Stimulated activated CD4-positive, alpha-beta T cell treated with anti-CD3 and anti-CD28 coated beads, Interleukin-1b, Interleukin-23, amount 100 ng/mL, for 1 hour (primary cell): ENCODE measurements at places on chromosomes 13 and 19.

DNA sequence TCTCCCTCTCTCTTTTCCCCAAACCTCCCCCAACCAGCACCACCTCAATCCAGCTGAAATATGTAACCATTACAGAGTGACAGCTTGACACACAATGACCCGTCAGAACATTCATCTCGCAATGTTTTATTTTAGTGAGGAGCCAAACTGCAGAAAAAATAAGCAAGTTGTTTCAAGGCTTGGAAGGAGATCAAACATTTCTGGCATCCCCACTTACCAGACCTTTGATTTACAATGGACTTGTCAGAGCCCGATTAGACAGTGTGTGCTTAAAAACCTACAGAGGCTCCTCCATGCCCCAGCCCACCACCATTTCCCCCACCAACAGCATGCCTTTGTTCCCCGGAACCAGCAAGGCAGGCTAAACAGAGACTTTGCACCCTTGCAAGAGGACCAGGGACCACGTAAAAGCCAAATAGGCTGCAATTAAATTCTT lies 382.8 kb upstream of the ZNF507 start:
- no peak for DNase-seq

DNA sequence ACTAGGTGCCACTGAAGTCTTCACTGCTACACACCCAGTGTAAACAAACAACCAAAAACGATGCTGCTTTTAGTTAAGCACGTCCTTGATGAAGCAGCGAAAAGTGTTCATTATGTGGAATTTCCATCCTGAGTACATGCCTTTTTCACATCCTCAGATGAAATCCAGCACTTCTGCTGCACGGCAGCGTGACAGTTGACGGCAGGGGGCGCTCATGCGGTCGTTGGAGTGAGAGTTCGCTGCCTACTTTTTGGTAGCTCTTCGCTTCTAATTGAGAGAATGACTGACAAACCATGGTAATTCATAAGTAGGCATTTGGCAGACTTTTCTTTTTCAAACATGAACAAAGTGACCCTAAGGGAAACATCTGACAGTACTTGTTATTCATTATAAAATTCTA lies 1124.9 kb downstream of the EFNB2 start:
- DNase-seq = no peak

DNA sequence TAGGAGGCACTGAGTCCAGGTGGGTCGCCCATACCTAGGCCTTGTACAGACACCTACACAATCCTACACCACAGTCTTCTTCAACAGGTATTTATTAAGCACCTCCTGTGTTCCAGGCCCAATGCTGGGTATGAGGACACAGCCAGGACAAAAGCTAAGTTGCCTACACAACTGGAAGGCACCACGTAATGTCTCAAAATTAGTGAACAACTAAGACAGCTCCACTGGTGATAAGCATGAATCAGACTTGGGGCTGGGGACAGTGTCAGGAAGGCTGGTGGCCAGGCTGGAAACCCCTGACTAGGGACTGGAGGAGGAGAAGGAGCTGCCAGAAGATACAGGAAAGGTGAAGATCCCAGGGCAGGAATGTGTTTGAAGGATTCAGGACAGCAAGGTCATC lies 2.4 kb downstream of the SMIM24 start:
- no peak for DNase-seq

DNA sequence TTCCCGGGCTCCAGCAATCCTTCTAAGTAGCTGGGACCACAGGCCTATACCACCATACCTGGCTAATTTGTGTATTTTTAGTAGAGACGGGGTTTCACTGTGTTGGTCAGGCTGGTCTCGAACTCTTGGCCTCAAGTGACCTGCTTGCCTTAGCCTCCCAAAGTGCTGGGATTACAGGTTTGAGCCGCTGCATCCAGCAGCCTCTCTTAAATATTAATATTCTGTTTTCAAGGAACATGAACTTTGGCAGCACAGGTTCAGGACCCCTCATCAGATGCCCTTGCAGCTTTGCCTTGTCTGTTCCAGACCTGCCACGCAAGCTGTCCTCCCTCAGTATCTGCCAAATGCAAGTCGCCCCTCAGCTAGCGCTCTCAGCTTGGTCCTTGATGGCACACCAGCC lies 166.8 kb downstream of the KCTD15 start:
- DNase-seq = no peak

GRCh38 chr13:107576430-107576829 lies 638.9 kb downstream of the LIG4 start:
- no peak for DNase-seq

- DNase-seq = no peak
Observed at GRCh38 chr13:49586717-49587116, 1.4 kb upstream of the RCBTB1 start.

- DNase-seq = no peak
Observed at GRCh38 chr13:79483086-79483706, 2.2 kb downstream of the NDFIP2 start.

DNA sequence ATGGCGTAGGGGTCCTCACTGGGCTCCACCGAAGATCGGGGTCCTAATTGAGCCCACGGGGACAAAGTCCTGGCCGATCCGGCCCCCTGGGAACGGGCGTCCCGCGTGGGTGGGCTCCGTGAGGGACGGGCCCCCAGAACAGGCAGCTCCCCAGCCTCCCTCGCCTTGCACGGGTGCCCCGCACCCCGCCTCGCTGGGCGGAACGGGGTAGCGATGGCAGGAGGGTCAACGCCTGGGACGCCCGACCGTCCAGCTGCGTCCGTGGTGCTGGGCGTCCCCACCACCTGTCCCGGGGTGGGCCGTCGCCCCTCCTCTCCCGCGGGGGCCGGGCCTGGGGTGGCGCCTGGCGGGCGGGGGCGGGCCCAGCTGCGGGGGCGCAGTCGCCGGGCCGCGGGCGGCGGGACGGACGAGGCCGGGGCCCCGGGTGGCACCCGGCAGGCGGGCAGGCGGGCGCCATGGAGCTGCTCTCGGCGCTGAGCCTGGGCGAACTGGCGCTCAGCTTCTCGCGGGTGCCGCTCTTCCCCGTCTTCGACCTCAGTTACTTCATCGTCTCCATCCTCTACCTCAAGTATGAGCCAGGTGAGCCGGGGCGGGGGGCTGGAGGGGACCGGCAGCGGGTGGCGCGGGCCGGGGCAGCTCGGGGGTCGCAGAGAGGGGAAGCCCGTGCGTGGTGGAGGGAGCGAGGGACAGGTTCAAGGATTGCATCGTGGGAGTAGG lies at the start of gene TMEM38A:
Gene TMEM38A, plus strand, starts transcription at position 377 of the 717 bp plus-strand sequence. Its CDS starts 79 bp downstream, at position 456.
- no peak for DNase-seq

DNA sequence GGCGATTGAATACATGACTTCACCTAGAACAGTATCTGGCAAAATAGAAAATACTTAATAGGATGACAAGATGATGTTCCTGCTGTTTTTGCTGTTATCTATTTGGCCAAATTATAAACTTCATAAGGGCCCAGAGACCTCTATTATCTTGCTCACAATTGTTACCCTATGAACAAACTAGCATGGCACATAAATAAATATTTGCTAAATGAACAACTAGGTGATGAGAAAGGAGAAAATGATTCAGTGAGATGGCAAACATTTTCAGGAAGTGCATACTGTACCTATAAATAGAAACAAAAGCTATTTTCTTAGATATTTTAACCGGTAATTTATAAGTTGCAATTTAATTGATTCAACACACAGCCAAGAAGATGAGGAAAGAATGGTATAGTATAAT lies 78.4 kb downstream of the FAM216B start:
- DNase-seq = no peak

- DNase-seq = no peak
Observed at GRCh38 chr19:7815325-7815724, 14.7 kb upstream of the EVI5L start.

GRCh38 chr19:2702170-2703076 lies at the start of gene GNG7:
TSS of gene GNG7 (minus strand) at chr19:2702694. CDS start at chr19:2520688, 182,006 bp downstream.
- peak; percentile 91 for DNase-seq

- DNase-seq = no peak
Observed at GRCh38 chr13:111269508-111269907, 50.9 kb upstream of the TEX29 start.

- DNase-seq = no peak
Observed at GRCh38 chr13:36880961-36881360, 39.1 kb downstream of the SMAD9 start.

DNA sequence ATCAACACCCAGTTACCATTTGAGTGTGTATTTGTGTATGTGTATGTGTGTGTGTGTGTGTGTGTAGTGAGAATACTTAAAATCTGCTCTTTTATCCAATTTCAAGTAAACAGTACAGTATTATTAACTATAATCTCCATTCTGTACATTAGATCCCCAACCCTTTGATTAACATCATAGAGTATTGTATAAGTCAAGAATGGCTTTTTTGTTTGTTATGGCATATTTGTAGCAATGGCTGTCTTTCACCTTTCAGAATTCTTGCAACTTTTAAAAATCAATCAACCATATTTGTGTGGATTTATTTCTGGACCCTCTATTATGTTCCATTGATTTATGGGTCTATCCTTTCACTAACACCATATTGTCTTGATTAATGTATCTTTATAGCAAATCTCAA lies 779.3 kb upstream of the MIR17HG start:
- DNase-seq = no peak

DNA sequence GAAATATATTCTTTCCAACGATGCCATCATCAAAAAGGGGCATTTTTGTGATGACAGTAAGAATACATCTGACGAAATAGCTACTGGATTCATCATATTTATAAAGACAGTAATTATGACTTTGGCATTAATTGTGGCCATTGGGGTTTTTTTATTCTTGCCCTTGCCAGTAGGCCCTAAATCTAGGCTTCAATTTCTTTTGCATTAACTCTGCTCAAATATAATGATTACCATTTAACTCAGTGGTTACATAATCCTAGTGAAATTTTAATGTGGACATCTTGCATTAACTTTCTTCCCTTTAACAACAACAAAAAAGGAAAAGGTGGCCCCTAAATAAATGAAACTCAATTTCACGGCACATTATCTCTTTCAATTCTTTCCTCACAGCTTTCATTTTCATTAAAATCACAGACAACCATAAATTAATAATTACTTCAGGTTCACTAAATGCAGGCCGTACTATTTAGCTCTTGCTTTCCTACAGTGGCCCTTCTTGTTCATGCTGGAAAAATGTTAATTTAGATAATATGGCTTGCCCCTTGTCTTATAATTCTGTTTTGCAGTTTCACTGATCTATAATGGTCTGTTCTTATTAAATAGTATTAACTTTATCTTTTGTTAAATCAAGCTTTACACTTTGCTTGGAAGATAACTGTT lies 615.6 kb downstream of the DACH1 start:
- DNase-seq = no peak

DNA sequence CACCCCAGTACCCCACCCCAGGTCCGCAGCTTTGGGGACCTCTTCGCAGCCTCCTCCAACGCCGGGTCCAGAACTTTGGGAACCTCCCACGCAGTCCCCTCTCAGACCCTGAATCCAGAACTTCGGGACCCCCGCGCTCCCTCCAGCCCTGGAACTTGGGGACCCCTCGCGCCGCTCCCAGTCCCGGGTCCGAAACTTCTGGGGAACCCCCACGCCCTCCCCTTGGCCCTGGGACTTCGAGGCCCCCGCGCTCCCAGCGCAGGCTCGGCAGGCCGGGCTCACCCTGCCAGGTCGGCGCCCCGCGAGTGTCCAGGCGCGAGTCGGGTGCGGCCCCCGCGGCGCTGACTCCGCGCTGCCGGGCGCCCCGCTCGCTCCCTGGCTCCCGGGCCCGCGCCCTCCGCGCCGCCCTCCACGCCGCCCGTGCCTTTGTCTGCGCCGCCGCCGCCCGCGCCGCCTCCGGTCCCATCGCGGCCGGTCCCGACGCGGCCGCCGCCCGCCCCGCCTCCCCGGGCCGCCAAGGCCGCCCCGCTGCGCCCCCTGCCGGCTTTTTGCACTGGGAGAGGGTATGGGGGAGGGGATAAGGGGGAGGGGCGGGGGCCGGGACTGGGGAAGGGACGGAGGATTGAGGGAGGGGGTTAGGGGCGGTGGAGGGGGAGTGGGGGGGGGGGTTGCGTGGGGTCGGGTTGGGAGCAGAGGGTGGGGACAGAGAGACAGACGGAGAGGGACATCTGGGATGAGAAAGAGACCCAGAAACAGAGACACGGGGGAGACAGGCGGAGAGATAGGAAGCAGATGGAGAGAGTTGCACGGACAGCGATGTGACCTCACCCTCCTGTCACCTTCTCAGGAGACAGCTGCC lies at the start of gene HOMER3:
Gene HOMER3, minus strand, starts transcription at position 449 of the 859 bp plus-strand sequence. CDS start 2,235 bp downstream, outside the sequence.
- peak; percentile 33 for DNase-seq

DNA sequence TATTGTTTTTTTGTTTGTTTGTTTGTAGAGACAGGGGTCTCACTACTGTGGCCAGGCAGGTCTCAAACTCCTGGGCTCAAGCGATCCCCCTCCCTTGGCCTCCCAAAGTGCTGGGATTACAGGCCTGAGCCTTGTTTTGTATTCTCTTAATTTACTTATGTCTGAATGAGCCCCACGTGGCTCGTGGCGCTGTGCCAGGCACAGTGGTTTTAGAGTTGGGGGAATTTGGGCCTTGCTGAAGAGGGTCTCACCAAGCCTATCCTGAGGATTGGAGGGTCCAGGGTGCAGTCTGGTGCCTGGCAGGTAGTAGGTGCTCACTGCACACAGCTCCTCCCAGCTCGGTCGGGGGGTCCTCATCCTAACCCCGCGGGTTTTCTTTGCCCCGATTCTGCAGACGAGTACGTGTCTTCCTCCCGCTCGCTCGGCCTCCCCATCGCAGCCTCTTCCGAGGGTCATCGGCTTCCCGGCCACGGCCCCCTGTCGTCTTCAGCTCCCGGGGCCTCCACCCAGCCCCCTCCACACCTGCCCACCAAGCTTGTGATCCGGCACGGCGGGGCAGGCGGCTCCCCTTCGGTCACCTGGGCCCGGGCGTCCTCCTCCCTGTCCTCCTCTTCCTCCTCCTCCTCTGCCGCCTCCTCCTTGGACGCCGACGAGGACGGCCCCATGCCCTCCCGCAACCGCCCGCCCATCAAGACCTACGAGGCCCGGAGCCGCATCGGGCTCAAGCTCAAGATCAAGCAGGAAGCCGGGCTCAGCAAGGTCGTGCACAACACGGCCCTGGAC lies 12.1 kb upstream of the EHD2 start:
- no peak for DNase-seq

DNA sequence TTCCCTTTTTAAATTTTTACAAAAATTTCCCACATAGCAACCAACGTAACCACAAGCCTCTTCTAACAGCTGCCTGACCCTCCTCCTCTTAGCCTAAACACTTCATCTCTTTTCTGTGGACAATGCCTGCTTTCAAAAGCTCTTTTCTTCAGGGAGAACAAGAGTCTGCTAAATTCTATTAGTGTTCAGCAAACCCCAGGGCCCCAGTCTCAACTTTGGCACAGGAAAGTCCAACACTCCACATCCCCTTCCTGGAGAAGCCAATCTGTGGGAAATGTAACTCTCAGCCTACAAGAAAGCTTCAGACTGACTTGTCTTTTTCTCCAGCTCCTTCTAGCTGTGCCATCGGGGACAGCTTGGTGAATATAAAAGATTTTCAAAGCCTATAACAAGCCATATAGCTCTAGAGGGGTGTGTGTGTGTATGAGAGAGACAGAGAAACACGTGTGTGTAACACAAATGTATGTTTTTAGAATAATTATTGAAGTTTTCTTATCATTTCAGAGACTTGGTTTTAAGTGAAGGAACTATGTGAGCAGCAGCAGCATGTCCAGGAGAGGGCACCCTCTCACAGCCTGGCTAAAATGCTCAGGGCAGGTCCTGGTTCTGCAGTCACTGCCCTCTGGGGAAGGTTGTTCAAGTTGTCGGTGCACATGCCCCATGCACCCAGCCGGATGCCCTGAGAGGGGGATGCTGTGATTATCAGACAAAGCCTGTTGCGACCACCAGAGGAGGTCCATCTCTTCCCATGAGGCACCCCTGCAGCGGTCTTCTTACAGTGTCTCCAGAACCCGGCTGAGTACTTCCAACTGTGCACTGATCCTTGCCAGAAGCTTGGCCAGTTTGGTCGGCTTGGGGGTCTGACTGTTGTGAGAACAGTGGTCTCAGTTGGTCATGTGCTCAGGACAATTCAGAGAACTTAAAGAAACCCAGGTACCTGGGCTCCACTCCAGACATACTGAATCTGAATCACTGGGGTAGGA lies 34.4 kb downstream of the CCDC70 start:
- DNase-seq = peak; percentile 12

GRCh38 chr13:93945621-93946020 lies 533.9 kb downstream of the DCT start:
- DNase-seq = no peak
